Muscle of leg (tissue), 16 donors: ENCODE measurements at places on chromosomes 4 and X. TPM values are rescaled to one million over a fixed set of nuclear protein-coding genes. Genes with fewer than 3 reads are reported as not detected.
A peak's percentile ranks its signal among the peaks of the same experiment; 100 is the strongest.

The UNC5C gene
- 0.75 TPM for total RNA-seq

The HTN3 gene
- not detected for total RNA-seq

The RAB33A gene
- 0.49 TPM for total RNA-seq

The AREG gene
- 0.09 TPM for total RNA-seq

The MAGEE2 gene
- total RNA-seq, result 0.27 TPM

GRCh38 chrX:39827951-39828350, 269.8 kb downstream of the BCOR start:
- DNase-seq, result no peak

DNA sequence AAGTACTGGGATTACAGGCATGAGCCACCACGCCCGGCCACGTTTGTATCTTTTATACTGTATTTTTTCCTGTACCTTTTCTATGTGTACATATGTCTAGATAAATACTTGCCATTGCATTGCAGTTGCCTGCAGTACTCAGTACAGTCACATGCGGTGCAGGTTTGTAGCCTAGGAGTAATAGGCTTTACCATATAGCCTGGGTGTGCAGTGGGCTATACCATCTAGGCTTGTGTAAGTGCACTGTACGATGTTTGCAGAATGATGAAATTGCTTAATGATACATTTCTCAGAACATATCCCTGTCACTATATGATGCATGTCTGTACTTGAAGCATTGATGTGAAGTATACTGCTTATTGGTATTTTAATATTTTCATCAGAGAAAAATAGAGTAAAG, 115.4 kb upstream of the PUDP start:
- DNase-seq, result no peak

DNA sequence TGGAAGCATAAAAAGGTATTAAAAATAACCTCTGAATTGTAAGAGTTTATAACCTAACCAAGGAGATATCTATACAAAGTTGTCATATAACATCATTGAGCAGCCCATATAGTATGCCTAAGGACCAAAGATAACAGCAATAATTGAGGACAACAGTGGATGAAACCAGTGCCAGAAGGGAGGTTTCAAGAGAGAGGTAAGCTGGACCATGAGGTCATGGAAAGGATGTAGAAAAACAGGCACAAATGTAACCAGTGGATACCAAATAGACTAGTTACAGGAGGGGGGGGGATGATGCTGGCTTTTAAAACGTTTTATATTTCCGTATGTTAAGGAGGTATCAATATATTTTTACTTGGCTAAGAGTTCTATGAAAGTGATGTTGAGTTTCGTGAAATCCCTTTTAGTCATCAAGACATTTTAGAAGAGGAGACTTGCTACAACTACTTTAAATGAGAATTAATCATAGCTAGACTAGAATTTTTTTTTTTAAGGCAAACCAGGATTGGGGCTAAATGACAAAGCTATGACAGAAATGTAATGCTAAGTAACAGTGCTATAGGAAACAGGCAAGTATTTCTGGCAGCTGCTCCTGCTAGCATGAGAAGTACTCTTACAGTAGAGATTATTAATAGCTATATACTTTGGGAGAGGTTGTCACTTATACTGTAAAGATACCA, 161.1 kb downstream of the FBXW7 start:
- DNase-seq, result peak; percentile 20

DNA sequence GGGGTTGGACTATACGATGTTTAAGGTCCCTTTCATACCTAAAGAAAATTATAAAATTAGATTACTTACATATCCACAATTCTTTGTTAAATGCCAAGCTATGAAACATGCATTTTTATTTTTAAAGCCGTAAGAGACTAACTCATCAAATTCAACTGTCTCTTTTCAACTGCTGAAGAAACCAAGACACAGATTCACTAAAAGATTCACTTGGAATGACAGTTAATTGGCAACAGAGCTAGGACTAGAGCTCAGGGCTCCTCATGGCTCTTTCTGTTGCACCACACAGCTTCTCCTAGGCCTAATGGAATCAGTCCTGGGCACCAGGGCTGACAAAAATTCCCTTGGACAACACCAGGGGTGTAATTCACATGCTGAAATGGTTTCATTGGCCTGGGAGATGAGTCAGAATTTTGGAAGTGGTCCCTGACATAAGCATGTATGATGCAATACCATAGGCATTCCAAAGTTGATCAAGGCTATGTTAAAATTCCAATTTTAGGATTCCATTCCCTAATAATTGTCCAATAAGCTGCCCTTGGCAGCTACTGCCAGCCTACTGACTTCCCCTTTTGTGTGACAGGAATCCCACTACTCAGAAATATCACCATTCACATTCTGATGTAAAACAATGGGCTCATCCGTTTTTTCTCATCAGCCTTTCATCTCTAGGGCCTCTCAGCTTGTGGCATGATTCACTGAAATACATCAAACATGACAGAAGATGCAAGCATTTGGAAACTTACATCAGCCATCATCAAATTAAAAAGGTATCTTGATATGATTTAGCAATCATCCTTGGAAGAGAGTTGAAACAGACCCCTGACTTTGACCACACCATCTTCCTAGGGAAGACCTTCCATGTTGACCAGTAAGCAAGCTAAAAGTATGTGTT, 54.2 kb downstream of the PLAC1 start:
- DNase-seq, result peak; percentile 87

- DNase-seq, result no peak
These were observed 46.1 kb downstream of the CCDC158 start for GRCh38 chr4:76374798-76375197.

DNA sequence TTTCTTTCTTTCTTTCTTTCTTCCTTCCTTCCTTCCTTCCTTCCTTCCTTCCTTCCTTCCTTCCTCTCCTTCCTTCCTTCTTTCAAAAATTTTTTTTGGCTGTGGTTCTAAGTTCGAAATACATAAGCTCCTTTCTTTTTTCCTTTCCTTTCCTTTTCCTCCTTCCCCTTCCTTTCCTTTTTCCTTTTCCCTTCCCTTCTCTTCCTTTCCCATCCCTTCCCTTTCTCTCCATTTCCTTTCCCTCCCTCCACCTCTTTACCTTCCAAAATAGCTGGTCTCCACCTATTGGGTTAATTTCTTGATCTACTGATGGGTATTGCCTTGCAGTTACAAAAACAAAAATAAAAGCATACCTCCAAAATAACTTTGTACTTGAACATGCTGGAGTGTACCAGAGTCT, 73.4 kb upstream of the GPRIN3 start:
- DNase-seq, result no peak

DNA sequence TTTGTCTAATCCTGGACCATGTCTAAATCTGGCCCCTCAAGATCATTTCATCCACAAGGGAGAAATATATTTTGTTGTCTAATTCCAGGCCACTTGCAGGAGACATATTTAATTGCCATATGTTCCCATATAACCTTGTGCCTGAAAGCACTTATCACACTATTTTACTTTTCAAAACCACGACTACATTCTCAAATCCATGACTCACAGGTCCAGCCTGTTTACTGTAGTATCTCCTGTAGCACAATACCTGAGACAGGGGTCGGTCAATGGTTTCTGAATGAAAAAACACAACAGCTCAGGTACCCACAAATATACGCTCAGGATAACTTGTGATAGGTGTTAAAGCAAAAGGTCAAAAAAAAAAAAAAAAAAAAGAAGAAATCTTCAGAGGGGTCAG, 60.9 kb downstream of the SEC24D start:
- no peak for DNase-seq

DNA sequence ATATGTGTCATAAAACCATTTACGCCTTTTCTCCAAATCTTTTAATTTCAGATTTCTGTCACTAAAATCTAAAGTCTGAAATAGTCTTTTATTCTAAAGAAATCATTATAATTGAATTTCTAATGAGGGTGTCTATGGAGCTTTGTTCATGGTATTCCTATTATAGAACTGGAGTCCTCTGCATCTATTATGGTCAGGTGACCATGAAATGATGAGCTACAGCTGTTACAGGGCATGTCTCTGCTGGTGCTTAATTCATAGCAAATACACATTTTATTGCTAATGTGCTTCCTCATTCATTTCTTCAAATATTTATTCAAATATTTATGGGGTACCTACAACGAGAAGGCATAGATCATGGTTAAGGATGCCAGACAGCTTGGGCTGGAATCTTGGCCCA, 126.1 kb downstream of the NAA11 start:
- DNase-seq, result no peak

- DNase-seq, result no peak
These were observed 3.3 kb upstream of the TCEAL8 start for GRCh38 chrX:103258275-103258674.
